Right renal cortex interstitium (tissue), 3 donors: ENCODE measurements at places on chromosomes 11 and 22. TPM values are rescaled to one million over a fixed set of nuclear protein-coding genes. Genes with fewer than 3 reads are reported as not detected.

DNA sequence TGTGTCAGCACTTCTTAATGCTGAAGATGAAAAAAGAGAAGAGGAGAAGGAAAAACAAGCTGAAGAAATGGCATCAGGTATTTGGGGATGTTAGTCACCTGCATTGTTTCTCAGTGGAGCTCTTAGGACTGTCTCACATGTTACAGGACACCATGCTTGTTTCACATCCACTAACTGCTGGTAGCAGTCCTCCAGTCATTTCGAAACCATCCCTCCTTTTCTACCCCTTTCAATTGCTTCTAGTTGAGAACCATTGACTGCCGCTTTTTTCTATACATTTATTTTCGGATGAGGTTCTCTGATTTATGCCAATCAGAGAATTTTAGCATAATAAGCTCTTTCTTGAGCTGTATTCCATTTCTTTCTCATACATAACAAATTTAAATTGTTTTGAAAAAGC is 21.5 kb downstream of the BIRC2 start:
- DNase-seq, result no peak

- no peak for DNase-seq
Observed at GRCh38 chr11:65516135-65516968, 8.5 kb upstream of the SCYL1 start.

GRCh38 chr11:108144615-108145014 is 23.2 kb downstream of the ACAT1 start:
- no peak for DNase-seq

GRCh38 chr11:69138265-69138664 is 17.5 kb upstream of the SMIM38 start:
- DNase-seq, result no peak

DNA sequence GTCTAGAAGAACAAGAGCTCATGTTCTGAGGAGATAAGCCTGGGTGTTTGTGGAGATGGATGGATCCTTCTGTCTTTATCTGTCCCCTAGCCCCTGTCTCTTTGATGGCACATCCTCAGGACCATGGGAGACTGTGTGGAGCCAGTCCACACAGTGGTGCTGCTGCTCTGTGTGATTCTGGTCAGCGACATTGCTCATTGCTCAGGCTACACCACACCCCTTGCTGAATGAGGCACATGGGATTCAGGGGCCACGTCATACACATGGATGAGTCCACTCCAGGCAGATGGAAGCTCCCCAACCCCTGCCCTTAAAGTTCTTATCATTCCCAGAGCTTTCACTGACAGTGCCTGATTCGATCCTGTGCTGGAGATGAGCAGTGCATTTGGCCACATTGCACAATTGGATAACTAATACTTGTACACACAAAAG is 222.2 kb downstream of the NAV2 start:
- no peak for DNase-seq

DNA sequence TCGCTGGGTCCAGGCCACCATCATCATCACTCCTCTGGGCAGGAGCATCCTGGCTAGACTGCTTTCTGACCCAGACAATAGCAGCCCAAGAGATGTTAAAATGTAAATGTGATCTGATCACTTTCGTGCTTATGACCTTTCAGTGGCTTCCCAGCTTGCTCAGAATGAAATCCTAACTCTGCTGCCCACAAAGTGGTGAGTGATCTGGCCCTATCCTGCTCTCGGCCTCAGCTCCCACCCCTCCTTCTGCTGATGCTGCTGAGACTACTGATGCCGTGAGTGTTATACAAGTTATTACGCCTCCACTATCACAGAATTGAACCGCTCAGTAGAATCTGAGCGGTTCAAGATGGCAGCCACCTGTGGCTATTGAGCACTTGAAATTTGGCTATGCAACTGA is 26.2 kb downstream of the ELF5 start:
- DNase-seq, result no peak

DNA sequence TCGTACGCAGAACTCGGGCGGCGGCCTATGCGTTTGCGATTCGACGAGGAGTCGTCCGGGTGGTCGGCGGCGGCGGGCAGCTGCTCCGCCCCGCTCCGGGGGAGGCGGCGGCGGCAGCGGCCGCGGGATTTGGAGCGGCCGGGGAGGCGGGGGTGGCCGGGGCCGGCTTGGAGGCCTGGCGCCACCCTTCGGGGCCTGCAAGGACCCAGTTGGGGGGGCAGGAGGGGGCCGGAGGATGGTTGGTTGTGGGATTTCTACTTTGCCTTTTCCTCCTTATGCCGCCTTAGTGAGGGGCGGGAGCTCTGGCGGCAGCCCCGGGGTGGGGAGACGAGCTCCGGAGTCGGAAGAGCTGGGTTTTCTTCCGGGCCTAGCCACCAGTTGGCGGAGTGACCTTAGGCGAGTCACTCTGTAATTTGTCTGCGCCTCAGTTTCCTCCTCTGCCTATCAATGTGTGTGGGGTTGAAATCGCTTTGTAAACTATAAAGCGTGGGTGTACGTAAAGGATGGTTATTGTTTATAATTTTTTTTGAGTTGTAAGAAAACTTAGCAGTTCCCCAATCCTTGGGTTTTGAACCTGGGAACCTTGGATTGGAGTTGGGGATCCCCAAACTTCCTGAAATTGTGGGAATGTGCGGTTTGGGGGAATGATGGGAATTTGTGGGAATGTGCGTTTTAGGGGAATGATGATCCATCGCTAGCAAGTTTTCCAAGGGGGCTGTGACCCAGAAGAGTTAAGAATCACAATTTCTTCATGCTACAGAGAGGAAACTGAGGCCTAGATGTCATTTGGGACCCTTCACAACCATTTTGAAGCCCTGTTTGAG is 679 bp downstream of the TUG1 start:
- no peak for DNase-seq

GRCh38 chr11:93389737-93390136 is 59.2 kb downstream of the DEUP1 start:
- DNase-seq, result no peak

- DNase-seq, result no peak
Observed at GRCh38 chr11:37926772-37927171, 1328.7 kb upstream of the RAG2 start.

DNA sequence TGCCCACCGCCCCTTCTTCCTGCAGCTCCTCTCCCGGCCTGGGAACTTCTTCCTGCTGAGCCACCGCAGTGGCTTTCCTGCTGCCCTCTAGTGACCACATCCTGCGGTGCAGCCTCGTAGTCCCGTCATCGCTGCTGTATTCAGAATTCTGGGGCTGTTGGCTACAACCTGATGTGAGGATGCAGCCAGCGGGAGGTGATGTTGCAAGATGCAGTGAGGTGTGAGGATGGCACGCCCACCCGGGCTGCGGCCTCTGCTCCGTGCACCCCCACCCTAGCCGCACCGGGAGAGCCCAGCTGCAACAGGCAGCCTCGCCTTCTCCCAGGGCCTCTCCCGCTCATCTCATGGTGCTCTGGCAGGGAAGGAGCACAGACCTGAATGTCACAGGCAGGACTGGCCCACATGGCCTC is 10.1 kb downstream of the CHST1 start:
- peak; percentile 63 for DNase-seq

The ZBTB16 gene
- polyA plus RNA-seq, result 1.4 TPM

The DRAP1 gene
- polyA plus RNA-seq, result 84.6 TPM

The LIF gene
- polyA plus RNA-seq, result 1.5 TPM

The FOLH1 gene
- 26.1 TPM for polyA plus RNA-seq
